B cell (primary cell): ENCODE measurements at places on chromosomes 1 and 21. TPM values are rescaled to one million over a fixed set of nuclear protein-coding genes. Genes with fewer than 3 reads are reported as not detected.

YOD1 gene
- total RNA-seq = 9.4 and 9.5 TPM in 2 replicates

DNA sequence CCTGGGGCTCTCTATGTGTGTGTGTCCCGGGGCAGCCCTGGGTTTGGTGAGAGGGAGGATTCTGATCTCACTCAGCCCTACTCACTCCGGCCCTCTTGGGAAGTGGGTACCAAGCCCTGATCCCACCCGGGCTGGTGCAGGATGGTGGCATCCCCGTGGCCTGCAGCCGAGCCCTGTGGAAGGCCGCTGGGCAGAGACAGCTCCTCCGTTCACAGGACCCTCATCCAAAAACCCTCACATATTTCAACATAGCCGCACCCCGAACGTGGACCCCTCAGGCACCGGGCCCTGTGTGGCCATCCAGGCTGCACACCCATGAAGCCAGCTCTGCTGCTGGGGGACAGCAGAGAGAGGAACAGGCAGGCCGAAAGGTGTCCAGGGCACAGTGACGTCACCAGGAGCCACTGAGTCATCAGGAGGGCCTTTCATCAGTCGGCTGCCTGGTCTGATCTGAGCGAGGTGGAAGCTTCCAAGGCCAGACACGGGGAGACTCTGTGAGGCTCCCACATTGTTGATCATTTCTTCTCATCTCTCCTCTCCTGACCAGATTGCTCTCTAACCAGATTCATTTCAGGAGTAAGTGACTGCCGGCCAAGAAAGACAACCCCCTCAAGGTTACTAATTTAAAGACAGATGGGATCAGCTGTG, 16.2 kb upstream of the GPR157 start:
- no peak for DNase-seq

GRCh38 chr1:58469016-58469415, 77.5 kb downstream of the OMA1 start:
- DNase-seq = no peak

GRCh38 chr1:182146286-182146685, 84.8 kb upstream of the ZNF648 start:
- DNase-seq = no peak

DNA sequence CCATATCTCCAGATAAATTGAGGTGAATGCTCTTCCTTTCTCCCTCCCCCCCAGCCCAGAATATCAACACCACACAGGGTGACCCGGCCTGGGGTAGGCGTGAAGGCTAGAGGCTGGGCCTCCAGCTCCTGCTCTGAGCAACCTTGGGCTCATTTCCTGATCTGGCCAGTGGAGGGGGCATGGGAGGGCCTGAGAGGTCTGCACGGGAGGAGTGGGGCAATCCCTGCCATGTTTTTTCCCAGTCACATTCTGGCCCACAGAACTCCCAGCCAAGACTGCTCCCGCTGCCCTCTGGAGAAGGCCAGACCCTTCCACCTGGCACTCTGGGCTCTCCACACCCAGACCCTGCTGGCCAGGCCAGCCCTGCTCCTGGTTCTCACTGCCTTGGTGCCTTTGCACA, 3.9 kb downstream of the CLDN19 start:
- no peak for DNase-seq

ZBTB48 gene
- total RNA-seq = 65.6 and 79.0 TPM in 2 replicates

- DNase-seq = no peak
Observed at GRCh38 chr1:42321731-42322130, 13.3 kb downstream of the FOXJ3 start.

C1QC gene
- 0.73 TPM in 1 of 2 replicates, not detected in the other for total RNA-seq

SPATA21 gene
- not detected in 2 replicates for total RNA-seq
